ENCODE measurements at places on chromosomes 5 and 9.

- DNase-seq, result no peak
These were observed 50.7 kb downstream of the FBXW11 start for GRCh38 chr5:171955761-171956160.

GRCh38 chr5:58107704-58108103, 352.2 kb downstream of the PLK2 start:
- no peak for DNase-seq

GRCh38 chr5:33049842-33050241, 338.7 kb downstream of the NPR3 start:
- no peak for DNase-seq

GRCh38 chr9:5976674-5977397, 38.6 kb downstream of the RANBP6 start:
- DNase-seq, result no peak

DNA sequence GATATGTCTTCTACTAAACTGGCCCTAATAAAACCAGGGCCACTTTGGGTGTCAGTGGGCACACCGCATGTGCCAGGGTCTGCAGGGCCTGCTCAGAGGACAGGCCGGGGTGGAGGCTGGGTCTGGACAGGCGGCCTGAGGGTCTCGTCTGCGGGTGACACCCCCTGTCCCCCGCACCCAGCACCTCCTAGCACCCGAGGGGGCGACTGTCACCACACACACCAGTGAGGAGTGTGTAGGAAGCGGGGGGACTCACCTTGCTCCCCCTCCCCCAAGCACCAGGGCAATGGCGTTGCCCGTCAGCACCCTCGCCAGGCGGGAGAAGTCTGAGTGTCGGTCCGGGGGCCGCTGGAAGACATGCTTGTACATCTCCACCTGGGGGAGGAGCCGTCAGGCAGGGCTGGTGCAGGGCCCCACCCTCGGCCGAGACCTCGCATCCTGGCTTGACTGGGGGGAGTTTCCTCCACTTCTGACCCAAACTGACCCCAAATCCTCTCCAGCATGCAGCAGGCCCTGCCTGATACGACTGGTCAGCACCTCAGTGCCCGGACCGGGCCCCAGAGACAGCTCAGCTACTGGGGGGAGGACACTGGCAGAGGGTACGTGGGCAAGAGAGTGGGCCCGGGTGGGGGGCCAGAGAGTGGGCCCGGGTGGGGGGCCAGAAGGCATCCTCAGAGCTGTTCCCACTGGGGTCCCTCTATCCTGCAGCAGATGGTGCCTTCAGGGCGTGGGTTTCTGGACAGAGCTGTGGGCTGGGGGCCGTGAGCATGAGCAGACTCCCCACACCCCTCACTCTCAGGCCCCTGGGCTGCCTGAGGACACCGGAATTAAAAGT, 18.9 kb upstream of the NSMF start:
- peak; percentile 39 for DNase-seq

DNA sequence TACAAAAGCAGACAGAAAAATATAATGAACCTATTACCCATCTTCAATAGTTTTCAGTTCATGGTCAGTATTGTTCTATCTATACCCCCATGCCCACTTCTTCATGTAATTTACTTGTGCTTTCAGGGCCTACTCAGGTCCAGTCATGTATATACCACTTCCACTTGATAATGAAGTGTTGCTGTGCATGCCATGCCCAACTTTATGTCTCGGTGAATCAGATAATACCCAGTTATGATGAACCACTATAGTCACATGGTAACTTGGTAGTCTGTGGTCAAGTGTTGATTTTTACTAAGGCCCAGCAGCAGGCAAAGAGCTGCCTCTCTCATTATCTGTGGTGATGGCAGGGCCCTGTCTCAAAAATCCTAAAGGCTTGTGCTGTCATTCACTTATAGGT, 70.7 kb upstream of the IL33 start:
- no peak for DNase-seq

GRCh38 chr5:54632131-54632701, 114.7 kb downstream of the SNX18 start:
- no peak for DNase-seq

DNA sequence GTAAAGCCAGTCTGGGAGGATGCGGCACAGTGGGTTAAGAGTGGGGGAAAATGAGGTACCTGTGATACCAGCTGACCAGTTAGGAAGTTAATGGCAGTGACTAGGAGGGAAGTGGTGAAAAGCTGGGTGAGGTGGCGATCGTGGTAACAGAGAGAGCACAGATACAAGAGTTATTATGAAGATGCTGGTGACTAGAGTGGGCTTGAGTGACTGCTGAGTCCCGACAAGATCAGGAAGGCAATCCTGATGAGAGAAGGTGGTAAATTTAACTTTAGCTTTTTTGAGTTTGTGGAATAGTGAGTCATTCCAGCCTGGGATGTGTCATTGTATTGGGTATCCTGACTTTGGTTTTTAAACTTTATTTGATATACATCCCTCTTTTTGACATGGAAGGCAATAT, 38.8 kb downstream of the CMYA5 start:
- no peak for DNase-seq

DNA sequence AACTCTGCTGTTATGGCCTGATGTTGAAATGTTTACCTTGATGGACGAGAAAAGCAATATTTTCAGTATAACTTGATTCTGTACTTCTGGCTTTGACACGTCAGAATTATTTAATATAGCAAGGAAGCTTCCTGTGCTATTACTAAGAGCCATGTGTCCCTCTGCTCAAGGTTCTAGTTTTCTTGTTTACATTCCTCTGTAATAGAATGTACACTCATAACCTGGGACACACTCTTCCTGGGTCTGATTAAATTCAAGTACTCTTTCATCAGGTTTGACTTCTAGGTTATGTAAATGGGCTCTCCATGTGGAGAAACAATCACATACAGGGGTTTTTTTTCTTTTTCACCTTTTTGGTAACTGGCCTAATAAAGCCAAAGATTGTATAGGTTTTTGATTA, 33.1 kb downstream of the GTF3C4 start:
- DNase-seq, result no peak

- DNase-seq, result no peak
These were observed 10.5 kb downstream of the PROP1 start for GRCh38 chr5:177985430-177986040.

- DNase-seq, result no peak
These were observed 148.0 kb downstream of the RORB start for GRCh38 chr9:74645007-74645639.

GRCh38 chr9:92257327-92257726, 36.2 kb downstream of the IARS1 start:
- no peak for DNase-seq

- no peak for DNase-seq
These were observed 31.2 kb upstream of the FABP6 start for GRCh38 chr5:160198146-160198545.

DNA sequence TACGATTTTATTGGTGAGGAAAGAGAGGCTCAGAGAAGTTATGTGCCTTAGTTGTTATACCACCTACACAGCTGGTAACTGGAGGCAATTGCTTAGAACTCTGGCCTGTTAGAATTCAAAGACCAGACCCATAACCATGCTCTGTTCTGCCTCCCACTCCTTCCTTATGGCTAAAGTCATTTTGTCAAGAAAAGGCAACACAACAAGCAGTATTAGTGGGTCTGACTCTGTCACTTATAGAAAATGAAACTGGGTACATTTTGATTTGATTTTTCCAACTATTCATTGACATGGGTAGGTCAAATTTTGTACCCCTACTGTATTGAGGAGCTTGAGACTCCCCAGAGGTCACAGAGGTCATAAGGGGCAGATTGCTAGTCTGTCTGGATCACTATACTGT, 44.5 kb upstream of the NR3C1 start:
- no peak for DNase-seq

DNA sequence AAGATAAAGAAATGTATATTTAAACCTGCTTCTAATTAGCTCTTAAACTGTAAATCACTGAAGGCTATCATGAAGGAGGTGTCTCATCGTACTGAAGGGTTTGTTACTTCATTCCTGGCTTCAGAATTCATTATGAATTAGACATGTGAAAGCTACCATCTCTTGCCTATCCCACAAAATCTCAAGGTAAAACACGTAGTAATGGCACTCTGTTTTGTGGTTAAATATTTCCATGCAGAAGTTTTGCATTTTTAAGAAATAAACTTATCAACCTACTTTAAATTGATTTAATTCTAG, 490.7 kb upstream of the NUDT12 start:
- no peak for DNase-seq

GRCh38 chr9:71737455-71737854, 30.9 kb downstream of the CEMIP2 start:
- no peak for DNase-seq

- peak; percentile 93 for DNase-seq
These were observed 883 bp upstream of the VAV2 start for GRCh38 chr9:133992780-133993634.

DNA sequence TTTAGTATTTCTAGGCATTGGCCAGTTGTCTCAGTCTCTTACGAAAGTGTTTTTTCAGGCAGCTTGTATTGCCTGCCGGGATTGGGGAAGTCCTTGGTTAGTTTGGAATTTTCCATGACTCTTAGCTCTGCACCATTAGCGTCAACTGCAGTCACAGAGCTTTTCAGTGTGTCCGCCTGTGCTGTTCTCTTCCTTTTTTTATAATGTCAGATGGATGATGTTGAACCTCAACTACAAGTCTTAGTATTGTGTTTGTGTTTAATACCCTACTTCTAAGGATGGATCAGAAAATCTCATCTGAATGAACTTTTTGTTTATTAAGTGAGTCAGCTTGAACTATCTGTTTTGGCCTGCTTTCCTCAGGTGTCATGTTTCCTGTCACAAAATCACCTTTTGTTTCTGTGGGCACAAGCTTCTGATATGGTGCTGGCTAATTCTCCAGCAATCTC, 33.1 kb downstream of the ATP6V0E1 start:
- no peak for DNase-seq

GRCh38 chr9:8613346-8613825, 813.8 kb upstream of the DMAC1 start:
- no peak for DNase-seq

GRCh38 chr9:72979405-72980100, 26.7 kb upstream of the ALDH1A1 start:
- DNase-seq, result no peak

GRCh38 chr5:12246036-12246435, 341.8 kb upstream of the CTNND2 start:
- DNase-seq, result no peak

DNA sequence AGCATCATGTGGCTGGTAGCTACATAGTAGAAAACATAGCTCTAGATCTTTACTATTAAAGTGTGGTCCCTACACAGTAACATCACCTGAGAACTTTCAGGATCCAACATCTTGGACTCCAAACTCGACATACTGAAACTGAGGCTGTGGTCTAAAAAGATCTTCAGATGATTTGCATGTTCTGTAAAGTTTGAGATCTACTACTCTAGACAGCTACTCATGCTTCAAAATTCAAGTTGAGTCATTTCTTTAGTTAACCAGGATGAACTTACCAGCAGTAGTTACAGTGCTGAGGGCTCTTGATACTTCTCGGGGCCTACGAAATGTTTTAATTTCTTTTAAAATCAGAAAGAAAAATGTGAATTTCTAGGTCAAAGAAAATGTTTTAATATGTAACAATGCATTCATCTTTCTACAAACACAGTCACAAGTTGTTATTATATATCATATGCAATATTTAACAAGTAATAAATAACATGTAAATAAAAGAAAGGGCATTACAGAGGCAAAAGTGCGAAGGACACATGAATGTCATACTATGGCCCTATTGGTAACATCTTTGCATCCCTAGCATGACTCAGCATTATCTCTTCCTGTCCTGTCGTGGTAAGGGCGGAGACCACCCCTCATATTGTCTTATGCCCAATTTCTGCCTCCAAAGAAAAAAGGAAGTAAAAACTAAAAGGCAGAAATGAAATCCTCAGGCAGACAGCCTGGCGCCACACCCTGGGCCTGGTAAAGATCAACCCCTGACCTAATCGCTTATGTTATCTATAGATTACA, 563.9 kb upstream of the TLE4 start:
- no peak for DNase-seq

- peak; percentile 81 for DNase-seq
These were observed 1.0 kb downstream of the KLF4 start for GRCh38 chr9:107488375-107489143.

- DNase-seq, result no peak
These were observed 269.9 kb upstream of the MSX2 start for GRCh38 chr5:174454464-174454863.

- no peak for DNase-seq
These were observed 357.6 kb upstream of the RPS23 start for GRCh38 chr5:82635561-82636288.

GRCh38 chr9:128164307-128164885, 4.3 kb downstream of the BBLN start:
- no peak for DNase-seq

- DNase-seq, result no peak
These were observed 39.9 kb downstream of the KIF24 start for GRCh38 chr9:34289159-34289558.

GRCh38 chr9:33249087-33249658, 9.2 kb downstream of the SPINK4 start:
- no peak for DNase-seq

DNA sequence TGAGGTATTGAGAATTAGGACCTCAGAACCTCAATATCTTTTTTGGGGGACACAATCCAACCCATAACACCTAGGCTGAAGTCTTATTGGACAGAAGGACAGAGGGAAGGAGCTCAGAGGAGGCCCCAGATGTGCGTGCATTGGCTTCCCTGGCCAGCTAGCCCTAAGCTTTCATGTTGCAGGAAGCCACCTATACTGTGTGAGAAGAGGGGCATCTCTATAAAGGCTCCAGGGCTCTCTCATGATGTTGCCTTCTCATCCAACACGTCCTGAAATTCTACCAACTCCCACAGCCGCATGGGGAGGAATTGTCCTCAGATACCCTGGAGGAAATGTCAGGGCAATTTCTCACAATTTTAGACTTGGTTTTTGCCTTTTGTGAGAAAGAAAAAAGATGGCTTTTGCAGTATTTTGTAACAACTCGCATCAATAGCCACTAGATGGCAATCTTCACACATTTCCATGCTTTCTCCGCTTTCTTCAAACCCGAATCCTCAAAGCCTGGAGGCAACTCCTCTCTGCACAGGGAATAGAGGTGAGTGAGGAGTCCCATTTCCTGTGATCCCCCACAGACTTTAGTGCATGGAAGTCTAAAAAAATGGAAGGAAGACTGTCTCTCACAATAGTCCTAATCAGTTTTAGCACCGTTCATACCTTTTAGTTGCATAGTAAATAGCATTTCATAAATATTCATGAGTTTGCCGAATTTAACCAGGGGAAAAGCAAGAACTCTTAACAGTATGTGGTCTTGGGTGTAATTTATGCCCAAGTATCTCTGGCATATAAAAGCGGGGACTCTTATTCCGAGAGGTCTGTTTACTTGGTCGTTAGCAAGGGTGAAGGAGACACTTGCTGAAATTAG, 7.4 kb upstream of the PPP3R2 start:
- no peak for DNase-seq

GRCh38 chr5:154110716-154111115, 71.9 kb downstream of the MFAP3 start:
- no peak for DNase-seq

GRCh38 chr5:43171451-43171850, 20.6 kb upstream of the NIM1K start:
- no peak for DNase-seq

GRCh38 chr9:113712053-113712452, 164.1 kb upstream of the ZNF618 start:
- no peak for DNase-seq

Measured in right forelimb (tissue), 1 donor.